Activated T-helper 1 cell treated with anti-CD3 and anti-CD28 coated beads, Interleukin-12 subunit alpha, Interleukin-12 subunit beta, Interleukin-2, Interleukin-4 antibody, amounts not matched to agents 30 ng/mL and 10 ng/mL and 1 ng/mL, durations not matched to agents 14 hours and 24 hours and 36 hours (primary cell): ENCODE measurements at places on chromosomes 3 and 15. TPM values are rescaled to one million over a fixed set of nuclear protein-coding genes. Genes with fewer than 3 reads are reported as not detected.

- H3K27ac ChIP-seq = no peak overlapping the region
- H3K27me3 ChIP-seq = no peaks in the 10 kb centered on the region
- peaks cover 5% of the 10 kb centered on the region for H3K36me3 ChIP-seq
- H3K4me3 ChIP-seq = no peak overlapping the region
- peaks cover 43% of the 10 kb centered on the region for H3K4me1 ChIP-seq
- no peak for DNase-seq
These were observed 65.0 kb downstream of the MYO5A start for GRCh38 chr15:52463638-52464037.

ZPLD1 gene
- 0.15 TPM in 1 of 2 replicates, not detected in the other for total RNA-seq

- H3K27me3 ChIP-seq = no peaks in the 10 kb centered on the region
- H3K4me1 ChIP-seq = peaks cover 8% of the 10 kb centered on the region
- no peak overlapping the region for H3K4me3 ChIP-seq
These were observed 91.1 kb downstream of the USP13 start for GRCh38 chr3:179743913-179744312.

GRCh38 chr15:60751985-60752952 lies 273.3 kb upstream of the ICE2 start:
- no peak overlapping the region for H3K4me3 ChIP-seq
- no peak for DNase-seq
- no peak overlapping the region for H3K27ac ChIP-seq
- peaks cover 7% of the 10 kb centered on the region for H3K4me1 ChIP-seq
- H3K36me3 ChIP-seq = no peaks in the 10 kb centered on the region
- peaks cover 2% of the 10 kb centered on the region for H3K27me3 ChIP-seq

DNA sequence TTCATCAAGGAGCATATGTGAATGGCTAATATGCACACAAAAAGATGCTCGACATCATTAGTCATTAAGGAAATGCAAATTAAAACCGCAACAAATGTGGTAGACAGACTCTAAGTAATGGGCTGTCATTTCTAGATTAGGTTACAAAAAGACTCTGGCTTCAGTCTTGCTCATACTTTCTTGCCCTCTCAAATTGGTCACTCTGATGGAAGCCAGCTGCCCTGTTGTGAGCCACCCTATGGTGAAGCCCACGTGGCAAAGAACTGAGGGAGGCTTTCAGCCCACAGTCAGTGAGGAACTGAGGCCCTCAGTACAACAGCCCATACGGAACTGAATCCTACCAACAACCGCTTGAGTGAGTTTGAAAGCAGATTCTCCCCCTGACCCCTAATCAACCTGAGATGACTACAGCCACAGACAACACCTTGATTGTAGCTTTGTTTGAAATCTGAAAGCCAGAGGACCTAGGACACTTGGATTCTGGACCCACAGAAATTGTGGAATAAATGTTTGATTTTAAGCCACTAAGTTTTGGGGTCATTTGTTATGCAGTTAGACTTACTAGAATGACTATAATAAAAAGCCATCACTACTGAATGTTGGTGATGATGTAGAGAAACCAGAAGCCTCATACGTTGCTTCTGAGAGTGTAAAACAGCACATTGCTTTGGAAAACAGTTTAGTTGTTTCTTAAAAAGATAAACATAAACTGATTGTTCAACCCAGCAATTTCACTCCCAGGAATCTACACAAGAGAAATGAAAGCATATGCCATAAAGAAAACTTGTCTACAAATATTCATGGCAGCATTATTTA lies 45.7 kb downstream of the EHHADH start:
- H3K27me3 ChIP-seq = no peaks in the 10 kb centered on the region
- no peak overlapping the region for H3K27ac ChIP-seq
- H3K4me3 ChIP-seq = no peak overlapping the region
- no peaks in the 10 kb centered on the region for H3K4me1 ChIP-seq
- DNase-seq = no peak
- no peaks in the 10 kb centered on the region for H3K36me3 ChIP-seq

GRCh38 chr3:121619691-121620090 lies 26.5 kb downstream of the FBXO40 start:
- peaks cover 3% of the 10 kb centered on the region for H3K27me3 ChIP-seq
- H3K27ac ChIP-seq = no peak overlapping the region
- H3K36me3 ChIP-seq = no peaks in the 10 kb centered on the region
- H3K4me1 ChIP-seq = no peaks in the 10 kb centered on the region

GRCh38 chr3:66830301-66830700 lies 167.8 kb upstream of the KBTBD8 start:
- no peaks in the 10 kb centered on the region for H3K36me3 ChIP-seq
- H3K27me3 ChIP-seq = peaks cover 10% of the 10 kb centered on the region
- no peak overlapping the region for H3K27ac ChIP-seq
- no peaks in the 10 kb centered on the region for H3K4me1 ChIP-seq
- no peak for DNase-seq

DNA sequence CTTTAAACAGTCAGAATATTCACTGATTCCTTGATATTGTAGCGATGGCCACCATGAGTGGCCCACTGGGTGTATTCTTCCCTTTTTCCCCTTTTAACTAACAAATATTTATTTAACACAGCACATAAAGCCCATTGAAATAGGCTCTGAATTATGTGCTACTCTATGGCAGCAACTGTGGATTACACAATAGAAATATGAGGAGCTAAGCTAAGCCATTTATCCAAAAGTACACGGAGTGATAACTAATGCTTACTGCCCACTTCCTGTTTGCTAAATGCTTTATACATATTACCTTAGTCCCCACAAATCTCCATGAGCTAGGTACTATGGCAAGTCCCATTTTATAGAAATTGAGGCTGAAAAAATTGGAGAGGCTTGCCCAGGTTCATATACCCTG lies 17.9 kb downstream of the ILDR1 start:
- H3K36me3 ChIP-seq = no peaks in the 10 kb centered on the region
- no peak for DNase-seq
- no peak overlapping the region for H3K4me3 ChIP-seq
- peaks cover 32% of the 10 kb centered on the region for H3K4me1 ChIP-seq

SST gene
- not detected in 2 replicates for total RNA-seq

- no peaks in the 10 kb centered on the region for H3K4me1 ChIP-seq
- no peaks in the 10 kb centered on the region for H3K27me3 ChIP-seq
- no peak overlapping the region for H3K4me3 ChIP-seq
- H3K27ac ChIP-seq = no peak overlapping the region
These were observed 135.4 kb downstream of the SYNPR start for GRCh38 chr3:63413523-63413922.

GRCh38 chr15:39393575-39394335 lies 187.1 kb upstream of the THBS1 start:
- no peak overlapping the region for H3K4me3 ChIP-seq
- peaks cover 12% of the 10 kb centered on the region for H3K27me3 ChIP-seq
- DNase-seq = no peak
- no peak overlapping the region for H3K27ac ChIP-seq
- no peaks in the 10 kb centered on the region for H3K4me1 ChIP-seq

- peaks cover 5% of the 10 kb centered on the region for H3K4me1 ChIP-seq
- no peaks in the 10 kb centered on the region for H3K27me3 ChIP-seq
- DNase-seq = no peak
- peaks cover 15% of the 10 kb centered on the region for H3K36me3 ChIP-seq
These were observed 31.2 kb downstream of the ATG3 start for GRCh38 chr3:112530573-112530972.

FEM1B gene
- total RNA-seq = 42.8 and 49.4 TPM in 2 replicates

GRCh38 chr15:34336991-34337556 lies 507 bp downstream of the SLC12A6 start:
- H3K4me3 ChIP-seq = peak overlapping the region; percentile 97
- H3K27me3 ChIP-seq = no peaks in the 10 kb centered on the region
- peaks cover 24% of the 10 kb centered on the region for H3K36me3 ChIP-seq
- peaks cover 69% of the 10 kb centered on the region for H3K4me1 ChIP-seq
- no peak for DNase-seq

- DNase-seq = no peak
- no peak overlapping the region for H3K27ac ChIP-seq
- no peaks in the 10 kb centered on the region for H3K4me1 ChIP-seq
- no peak overlapping the region for H3K4me3 ChIP-seq
These were observed 136.9 kb downstream of the HCN4 start for GRCh38 chr15:73231661-73232419.

- DNase-seq = no peak
- H3K27me3 ChIP-seq = peaks cover 5% of the 10 kb centered on the region
- no peaks in the 10 kb centered on the region for H3K36me3 ChIP-seq
- no peak overlapping the region for H3K27ac ChIP-seq
These were observed 62.0 kb upstream of the ACP3 start for GRCh38 chr3:132255041-132255745.

ADGRG7 gene
- not detected in 2 replicates for total RNA-seq

GRCh38 chr15:39587731-39588530 lies 7.1 kb downstream of the THBS1 start:
- H3K4me3 ChIP-seq = no peak overlapping the region
- no peak overlapping the region for H3K27ac ChIP-seq
- no peak for DNase-seq
- peaks cover 18% of the 10 kb centered on the region for H3K27me3 ChIP-seq
- peaks cover 9% of the 10 kb centered on the region for H3K4me1 ChIP-seq
